ENCODE measurements at places on chromosomes 12 and 14. TPM values are rescaled to one million over a fixed set of nuclear protein-coding genes. Genes with fewer than 3 reads are reported as not detected.

The IL31 gene
- polyA plus RNA-seq: not detected

The KLRD1 gene
- 0.59 TPM for polyA plus RNA-seq

The CFAP251 gene
- polyA plus RNA-seq: 1.3 TPM

The DAO gene
- polyA plus RNA-seq: not detected

The CCDC60 gene
- polyA plus RNA-seq: not detected

The NPAS3 gene
- 3.8 TPM for polyA plus RNA-seq

The SDSL gene
- polyA plus RNA-seq: 2.3 TPM

The GALNT8 gene
- 4.4 TPM for polyA plus RNA-seq

GRCh38 chr12:113893221-113893620, 72.9 kb downstream of the RBM19 start:
- no peak for DNase-seq

DNA sequence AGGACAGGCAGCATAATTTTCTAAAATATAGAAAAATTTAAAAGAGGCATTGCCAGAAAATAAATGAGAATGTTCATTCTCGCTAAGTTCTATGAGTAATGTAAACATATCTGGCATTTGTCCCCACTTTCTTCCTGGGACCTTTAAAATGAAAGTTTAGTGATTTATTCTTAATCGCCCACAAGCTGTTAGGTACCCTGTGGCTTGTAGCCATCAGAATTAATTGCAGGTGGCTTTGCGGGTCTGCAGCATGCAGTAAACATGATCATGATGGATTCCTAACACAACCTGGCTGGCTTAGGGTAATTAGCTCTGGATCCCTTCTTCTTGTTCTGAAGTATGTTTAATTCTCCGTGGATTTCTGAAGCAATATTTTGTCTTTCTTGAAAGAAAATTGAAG, 103.5 kb upstream of the FRMD6 start:
- DNase-seq: no peak

GRCh38 chr14:37452323-37452722, 142.7 kb downstream of the FOXA1 start:
- DNase-seq: no peak

DNA sequence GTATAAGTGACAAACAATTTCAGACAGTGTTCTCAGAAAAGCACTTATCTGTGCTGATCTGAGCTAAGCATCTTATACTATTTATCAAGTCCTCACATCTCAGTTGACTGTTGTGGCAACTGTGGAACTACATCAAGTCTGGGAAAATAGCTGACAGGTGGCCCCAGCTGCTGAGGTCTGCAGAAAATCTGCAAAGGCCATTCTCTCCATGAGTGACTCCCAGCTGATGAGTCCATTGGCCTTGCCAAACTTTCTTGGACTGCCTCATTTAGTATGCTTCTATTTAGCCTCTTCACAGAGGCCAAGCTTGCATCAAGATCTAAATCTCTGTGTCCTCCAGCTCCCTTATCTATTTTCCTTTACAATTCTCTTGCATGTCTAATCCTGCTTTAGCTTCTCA, 174.5 kb upstream of the RBM19 start:
- DNase-seq: peak; percentile 32

DNA sequence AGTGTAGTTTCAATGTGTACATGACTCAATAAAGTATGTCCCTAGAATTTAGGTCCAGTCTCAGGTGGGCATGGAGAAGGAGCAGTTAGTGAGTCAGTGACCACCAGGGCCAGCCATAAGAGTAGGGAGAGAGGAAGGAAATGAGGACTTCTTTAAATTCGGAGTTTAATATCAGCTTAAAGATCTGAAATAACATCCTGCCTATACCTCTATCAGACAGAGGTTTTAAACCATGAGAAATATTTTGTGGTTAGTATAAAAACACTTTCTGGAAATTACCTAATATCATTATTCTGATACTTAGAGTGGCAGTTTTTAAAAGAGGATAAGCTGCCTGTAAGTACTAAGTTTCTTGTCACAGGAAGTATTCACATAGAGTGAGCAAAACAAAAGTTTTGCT, 61.7 kb upstream of the ST8SIA1 start:
- DNase-seq: no peak

DNA sequence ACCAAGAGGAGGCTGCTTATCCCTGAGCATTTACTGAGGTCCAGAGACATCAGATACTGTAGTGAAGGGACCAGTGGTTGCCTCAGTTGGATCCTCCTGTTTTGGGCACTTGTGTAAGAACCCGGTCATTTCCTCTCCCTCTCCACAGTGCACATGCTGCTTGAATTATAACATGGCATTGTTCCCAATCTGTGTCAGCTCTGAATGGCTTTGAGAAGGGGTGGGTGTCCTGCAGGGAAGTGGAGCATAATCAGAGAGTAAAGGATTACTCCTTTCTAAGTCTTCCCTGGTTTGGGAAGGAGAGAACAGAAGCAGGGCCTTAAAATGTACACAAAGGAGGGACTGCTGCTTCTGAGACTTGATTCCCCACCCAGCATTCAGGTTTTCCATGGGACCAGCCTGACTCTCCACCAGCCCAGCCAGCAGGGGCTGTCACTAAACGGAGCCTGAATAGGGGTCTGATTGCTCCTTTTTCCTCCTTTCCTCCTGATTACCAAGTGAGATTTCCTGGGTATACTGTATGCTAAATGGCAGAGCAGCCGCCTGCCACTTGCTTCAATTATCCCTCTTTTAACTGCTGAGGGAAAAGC, 78.4 kb downstream of the NRXN3 start:
- no peak for DNase-seq

GRCh38 chr14:77988970-77989369, 181.2 kb upstream of the NRXN3 start:
- DNase-seq: no peak

GRCh38 chr14:58501214-58501816, 73.8 kb downstream of the KIAA0586 start:
- DNase-seq: peak; percentile 45

GRCh38 chr14:38199739-38200138, 8.0 kb upstream of the SSTR1 start:
- DNase-seq: no peak

GRCh38 chr14:49857427-49858003, 4.9 kb upstream of the NEMF start:
- DNase-seq: no peak

- no peak for DNase-seq
Observed at GRCh38 chr12:63912651-63913050, 68.2 kb downstream of the SRGAP1 start.

GRCh38 chr14:75064205-75064567, 362 bp upstream of the ACYP1 start:
- DNase-seq: no peak

GRCh38 chr12:92123780-92124688, 21.6 kb downstream of the BTG1 start:
- no peak for DNase-seq

- DNase-seq: no peak
Observed at GRCh38 chr12:116642683-116643082, 83.5 kb downstream of the MAP1LC3B2 start.

DNA sequence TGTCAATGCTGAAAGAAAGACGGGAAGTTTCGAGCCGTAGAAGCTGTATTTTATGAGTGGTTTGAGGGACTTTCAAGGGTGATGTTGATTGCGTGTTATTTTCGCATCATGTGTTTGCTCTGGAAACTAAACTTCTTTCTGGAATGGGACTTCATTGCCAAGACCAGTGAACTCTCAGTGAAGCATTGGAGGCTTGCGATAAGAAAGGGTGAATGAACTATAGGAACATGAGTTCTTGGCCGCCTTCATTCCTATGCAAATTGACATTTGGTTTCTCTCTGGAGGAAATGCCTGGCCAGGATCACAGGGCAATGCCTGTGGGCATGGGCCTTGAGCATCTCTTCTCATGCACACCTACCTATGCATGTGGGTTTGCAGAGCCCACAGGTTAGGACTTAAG, 372.7 kb downstream of the GLT1D1 start:
- DNase-seq: no peak

DNA sequence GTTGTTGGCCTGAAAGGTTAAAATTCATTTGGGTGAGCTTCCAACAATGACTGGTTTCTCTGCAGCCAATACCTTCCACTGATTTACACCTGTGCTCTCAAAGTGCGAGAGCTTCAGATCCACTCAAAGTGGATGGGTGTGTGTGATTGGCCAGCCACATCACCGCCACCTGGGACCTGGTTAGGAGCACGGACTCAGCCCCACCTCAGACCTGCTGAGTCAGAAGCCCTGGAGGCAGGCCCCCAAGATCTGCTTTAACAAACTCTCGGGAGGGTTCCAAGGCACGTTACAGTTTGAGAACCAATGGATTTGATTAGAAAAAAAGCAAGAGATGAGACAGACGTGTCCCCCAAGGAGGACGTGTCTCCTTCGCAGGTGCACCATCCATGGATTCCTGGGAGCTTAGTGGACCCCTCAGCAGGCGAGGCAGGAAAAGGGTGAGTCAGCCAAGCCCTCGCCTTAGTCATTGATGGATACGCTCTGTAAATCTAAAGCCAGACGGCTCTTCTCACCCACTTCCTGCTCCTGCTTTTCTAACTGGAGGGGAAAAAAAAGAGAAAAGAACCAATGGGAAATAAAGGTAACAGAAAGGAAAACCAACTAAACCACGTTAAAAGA, 24.5 kb downstream of the FZD10 start:
- DNase-seq: no peak

GRCh38 chr14:81981307-81981675, 447.6 kb upstream of the SEL1L start:
- no peak for DNase-seq

DNA sequence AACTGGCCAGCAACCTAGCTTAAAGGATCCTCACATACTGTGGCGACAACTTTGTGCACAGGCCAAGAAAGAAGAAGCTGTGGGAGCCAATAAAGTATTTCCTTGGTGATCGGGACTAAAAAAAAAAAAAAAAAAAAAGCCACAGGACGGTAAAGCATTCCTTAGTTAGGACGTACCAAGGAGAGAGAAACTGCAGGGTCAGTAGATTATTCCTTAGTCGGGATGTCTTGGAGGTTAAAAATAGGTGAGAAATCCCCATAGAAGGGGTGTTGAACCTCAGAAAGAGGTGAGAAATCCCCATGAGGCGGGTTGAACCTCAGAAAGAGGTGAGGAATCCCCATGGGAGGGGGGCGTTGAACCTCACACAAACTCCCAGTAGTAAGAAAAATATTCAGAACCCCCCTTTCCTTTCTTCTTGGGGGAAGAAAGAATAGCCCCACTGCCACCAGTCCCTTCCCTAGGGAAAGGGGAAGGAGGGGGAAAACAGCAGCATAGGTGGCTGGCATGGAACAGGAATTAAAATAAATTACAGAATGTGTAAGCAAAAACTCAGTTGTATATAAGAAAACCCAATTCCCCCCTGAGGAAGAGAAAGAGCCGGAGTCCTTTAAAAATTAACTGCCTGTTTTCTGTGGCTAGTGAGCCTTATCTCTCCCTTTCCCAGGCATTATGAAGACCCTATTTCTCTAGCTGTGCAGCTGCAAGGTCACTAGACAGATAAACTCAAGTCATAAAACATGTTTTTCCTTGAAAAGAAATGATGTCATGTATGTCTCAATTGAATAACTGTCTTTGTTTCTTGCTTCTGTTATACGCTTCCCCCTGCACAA, 26.8 kb downstream of the KLRK1 start:
- no peak for DNase-seq

GRCh38 chr14:68968721-68969120, 10.4 kb downstream of the ACTN1 start:
- DNase-seq: no peak

DNA sequence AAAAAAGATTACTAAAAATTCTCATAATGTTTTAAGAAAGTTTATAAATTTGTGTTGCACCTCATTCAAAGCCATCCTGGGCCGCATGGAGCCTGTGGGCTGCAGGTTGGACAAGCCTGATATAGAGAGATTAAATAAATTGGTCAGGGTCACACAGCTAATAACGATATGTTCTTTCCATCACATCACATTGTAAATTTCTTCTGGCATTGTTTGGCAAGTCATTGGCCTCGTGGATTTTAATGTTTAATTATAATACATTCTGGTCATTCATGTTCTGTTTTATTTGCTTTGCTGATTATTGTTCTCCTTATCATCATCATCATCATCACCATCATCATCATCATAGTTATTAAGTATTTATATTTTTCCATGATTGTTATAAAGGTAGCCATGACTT, 157.3 kb downstream of the DIO2 start:
- DNase-seq: no peak

- peak; percentile 66 for DNase-seq
Observed at GRCh38 chr12:65823513-65824375, 539 bp upstream of the HMGA2 start.

DNA sequence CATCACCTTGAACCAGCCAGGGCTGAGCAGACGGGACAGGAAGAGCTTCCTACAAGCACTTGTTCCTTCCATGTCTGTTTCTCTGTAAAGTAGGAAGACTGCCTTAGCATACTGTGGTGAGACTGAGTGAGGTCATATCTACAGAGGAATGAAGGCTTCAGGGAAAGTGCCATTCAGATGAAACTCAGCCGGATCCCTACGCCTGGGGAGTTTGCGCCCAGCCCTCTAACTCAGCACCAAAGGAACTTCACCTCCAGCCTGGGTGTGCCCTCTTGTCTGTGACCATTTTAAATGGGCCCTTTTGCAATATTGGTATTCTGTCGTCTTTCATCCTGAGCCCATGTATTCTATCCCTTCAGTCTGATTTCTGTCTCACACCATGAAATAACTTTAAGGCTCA, 175.6 kb upstream of the FKBP4 start:
- no peak for DNase-seq

DNA sequence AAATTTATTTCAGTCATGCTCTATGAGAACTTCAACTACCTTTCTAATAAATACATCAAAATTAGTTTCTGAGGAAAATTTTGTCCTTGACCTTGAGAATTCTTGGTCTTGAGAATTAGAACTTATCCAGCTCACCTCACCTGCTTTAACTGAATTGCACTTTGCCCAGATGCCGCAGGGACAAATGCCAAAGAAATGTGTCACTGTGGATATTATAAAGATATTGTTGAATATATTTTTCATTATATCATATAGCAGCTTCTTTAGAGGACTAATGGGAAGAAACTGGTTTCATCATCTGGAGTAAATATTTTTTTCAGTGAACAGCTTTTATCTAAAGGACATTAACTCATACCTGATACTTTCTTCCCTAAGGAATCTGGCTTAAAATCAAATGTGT, 54.1 kb downstream of the LRP6 start:
- DNase-seq: no peak

Data from hindlimb muscle (tissue), 1 donor.